Calu3 (cell line): ENCODE measurements at places on chromosomes 11 and 22.

- no peak for DNase-seq
- no peak overlapping the region for H3K4me3 ChIP-seq
- no peaks in the 10 kb centered on the region for H3K27me3 ChIP-seq
- no peak overlapping the region for H3K27ac ChIP-seq
- H3K36me3 ChIP-seq, result no peaks in the 10 kb centered on the region
- H3K4me1 ChIP-seq, result no peaks in the 10 kb centered on the region
Observed at GRCh38 chr11:106601684-106602297, 416.5 kb downstream of the GUCY1A2 start.

GRCh38 chr22:39534591-39535356 lies 2.2 kb upstream of the RPS19BP1 start:
- peak; percentile 87 for DNase-seq
- no peak overlapping the region for H3K4me3 ChIP-seq
- H3K4me1 ChIP-seq, result peaks cover 25% of the 10 kb centered on the region
- H3K27me3 ChIP-seq, result peaks cover 4% of the 10 kb centered on the region
- H3K27ac ChIP-seq, result no peak overlapping the region

DNA sequence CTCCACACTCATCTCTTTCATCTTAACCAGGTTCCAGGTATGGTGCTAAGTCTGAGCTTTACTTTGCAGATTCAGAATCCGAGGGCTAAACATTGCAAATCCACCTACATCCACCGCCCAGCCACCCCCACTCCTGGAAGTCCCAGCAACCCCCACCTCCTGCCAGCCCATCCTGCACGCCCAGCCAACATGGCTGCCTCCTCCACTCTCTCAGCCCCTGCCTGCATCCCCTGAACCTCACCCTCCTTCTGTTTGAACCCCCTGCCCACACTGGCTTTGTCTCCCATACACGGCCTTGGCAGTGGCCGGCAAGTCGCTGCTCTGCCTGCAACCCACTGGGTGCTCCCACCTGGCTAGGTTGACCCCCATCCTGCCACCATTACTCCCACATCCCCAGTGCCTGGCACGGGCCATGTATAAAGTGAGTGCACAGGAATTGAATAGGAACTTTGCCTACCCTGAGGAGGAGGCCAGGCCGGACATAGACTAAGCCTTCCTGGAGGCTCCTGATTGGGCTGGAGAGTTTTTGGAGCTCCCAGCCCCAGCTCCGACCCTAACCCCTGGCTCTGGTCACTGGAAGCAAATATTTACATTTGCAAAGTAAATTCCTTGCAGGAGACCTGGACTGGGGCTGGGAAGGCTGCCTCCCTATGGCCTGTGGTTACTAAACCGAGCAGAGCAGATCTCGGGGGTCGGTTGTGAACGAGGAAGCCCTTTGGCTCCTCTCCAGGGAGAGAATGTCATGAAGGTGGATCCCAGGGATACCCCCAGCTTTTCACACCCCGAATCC lies 14.4 kb downstream of the EMID1 start:
- no peak overlapping the region for H3K4me3 ChIP-seq
- no peaks in the 10 kb centered on the region for H3K4me1 ChIP-seq
- H3K27ac ChIP-seq, result no peak overlapping the region

DNA sequence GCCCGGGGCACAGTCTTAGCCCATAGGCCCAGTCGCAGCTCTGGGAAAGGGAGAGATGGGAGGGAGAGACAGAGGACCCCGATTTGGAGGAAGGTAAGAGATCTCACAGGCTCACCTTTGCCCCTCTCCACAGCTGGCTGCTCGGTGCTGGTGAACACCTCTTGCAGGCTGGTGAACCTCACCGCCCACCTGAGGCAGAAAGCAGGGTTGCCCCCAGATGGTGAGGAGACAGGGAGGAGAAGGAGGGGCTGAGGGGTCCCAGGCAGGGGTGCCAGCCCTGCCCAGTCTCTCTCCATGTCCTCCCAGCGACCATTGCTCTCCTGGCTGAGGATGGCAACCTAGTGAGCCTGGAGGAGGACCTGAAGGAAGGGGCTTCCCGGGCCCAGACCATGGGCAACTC lies 1.2 kb downstream of the C22orf15 start:
- peaks cover 29% of the 10 kb centered on the region for H3K36me3 ChIP-seq
- H3K27me3 ChIP-seq, result no peaks in the 10 kb centered on the region
- peaks cover 11% of the 10 kb centered on the region for H3K4me1 ChIP-seq
- DNase-seq, result no peak
- no peak overlapping the region for H3K27ac ChIP-seq

DNA sequence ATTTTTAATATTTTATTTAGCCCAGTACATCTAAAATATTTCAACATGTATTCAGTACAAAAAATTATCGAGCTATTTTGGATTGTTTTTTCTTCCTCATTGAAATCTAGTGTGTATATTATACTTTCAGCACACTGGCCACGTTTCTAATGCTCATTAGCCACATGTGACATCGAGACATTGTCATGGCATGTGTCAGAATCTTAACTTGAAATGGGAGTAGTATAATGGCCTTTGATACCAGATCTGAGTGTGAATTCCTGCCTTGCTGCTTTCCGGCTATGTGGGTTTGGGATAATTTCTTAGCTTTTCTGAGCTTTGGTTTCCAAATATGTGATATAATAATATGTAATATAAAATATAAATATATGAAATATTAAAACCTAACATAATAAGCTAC lies 54.3 kb downstream of the BCL2L13 start:
- H3K4me3 ChIP-seq, result no peak overlapping the region
- no peaks in the 10 kb centered on the region for H3K4me1 ChIP-seq
- H3K36me3 ChIP-seq, result no peaks in the 10 kb centered on the region
- no peaks in the 10 kb centered on the region for H3K27me3 ChIP-seq
- H3K27ac ChIP-seq, result no peak overlapping the region
- DNase-seq, result no peak
